OCI-LY7 (cell line): ENCODE measurements at places on chromosomes 1 and 21.

GRCh38 chr1:163263818-163264655, 57.7 kb upstream of the NUF2 start:
- DNase-seq, result no peak

GRCh38 chr1:161185732-161186311, 8.5 kb upstream of the B4GALT3 start:
- DNase-seq, result peak; percentile 78

- DNase-seq, result no peak
Observed at GRCh38 chr1:171110621-171111326, 20.1 kb downstream of the FMO3 start.

DNA sequence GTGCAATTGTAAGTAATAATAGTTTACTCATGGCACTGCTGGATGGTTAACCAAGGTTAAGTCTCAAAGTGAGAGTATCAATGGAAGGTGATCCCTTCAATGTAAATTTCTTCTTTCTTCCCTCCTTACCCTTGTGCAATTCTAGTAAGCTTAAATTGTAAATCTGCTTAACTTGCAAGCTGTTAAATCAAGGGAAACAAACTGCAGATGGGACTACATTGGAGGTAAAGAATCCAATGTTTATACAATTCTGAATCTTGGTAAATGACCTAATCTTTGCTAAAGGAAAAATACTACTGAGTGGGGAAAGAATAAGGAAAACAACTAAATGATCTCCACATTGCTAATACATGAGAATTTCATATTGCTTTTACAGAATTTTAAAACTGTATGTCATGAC, 6.7 kb upstream of the CD55 start:
- DNase-seq, result no peak

- DNase-seq, result no peak
Observed at GRCh38 chr21:36579898-36580297, 100.0 kb upstream of the CLDN14 start.

GRCh38 chr1:45569962-45570581, 13.8 kb upstream of the NASP start:
- DNase-seq, result peak; percentile 77
